RWPE1 (cell line): ENCODE measurements at places on chromosomes 13 and 19.
A peak's percentile ranks its signal among the peaks of the same experiment; 100 is the strongest.

DNA sequence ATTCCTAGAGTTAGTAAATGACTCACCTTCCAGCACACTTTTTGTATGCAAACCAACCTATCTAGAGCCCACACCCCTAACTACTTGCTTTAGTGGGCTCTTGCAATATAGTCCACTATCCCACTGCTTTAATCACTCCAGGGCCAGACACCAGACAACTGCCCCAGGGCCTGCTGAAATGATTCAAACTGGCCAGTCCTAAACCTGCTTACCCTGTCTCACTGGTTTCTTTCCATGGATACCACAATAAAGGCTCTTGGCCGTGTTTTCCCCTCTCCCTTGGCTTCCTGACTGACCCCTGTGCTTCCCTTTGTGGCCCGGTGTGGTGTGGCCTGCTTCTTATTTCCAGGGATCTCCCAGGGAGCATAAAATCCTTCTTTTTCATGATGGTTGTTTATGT lies 14.6 kb downstream of the HS6ST3 start:
- no peak for DNase-seq

GRCh38 chr13:48291730-48292129 lies 11.8 kb upstream of the RB1 start:
- DNase-seq: no peak

- peak; percentile 33 for DNase-seq
These were observed 851 bp downstream of the ZNF320 start for GRCh38 chr19:52896431-52897137.

DNA sequence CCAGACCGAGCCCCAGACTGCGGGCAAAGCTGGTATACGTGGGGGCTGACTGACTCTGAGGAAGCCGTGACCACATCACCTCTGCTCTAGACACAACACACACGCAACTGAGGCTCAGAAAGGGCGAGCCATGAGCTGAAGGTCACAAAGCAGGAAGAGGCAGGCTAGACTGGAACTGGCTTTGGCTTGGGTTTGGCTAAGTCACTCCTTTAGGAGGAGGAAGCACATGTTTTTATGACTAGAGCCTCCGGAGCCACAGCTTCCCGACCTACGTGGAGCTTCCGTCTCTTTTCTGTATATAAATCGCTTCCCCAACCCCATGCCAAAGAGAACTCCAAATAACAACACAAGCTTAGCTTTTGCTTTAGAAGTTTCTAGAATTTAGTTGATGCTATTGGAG lies 48.0 kb downstream of the RFX2 start:
- DNase-seq: no peak

DNA sequence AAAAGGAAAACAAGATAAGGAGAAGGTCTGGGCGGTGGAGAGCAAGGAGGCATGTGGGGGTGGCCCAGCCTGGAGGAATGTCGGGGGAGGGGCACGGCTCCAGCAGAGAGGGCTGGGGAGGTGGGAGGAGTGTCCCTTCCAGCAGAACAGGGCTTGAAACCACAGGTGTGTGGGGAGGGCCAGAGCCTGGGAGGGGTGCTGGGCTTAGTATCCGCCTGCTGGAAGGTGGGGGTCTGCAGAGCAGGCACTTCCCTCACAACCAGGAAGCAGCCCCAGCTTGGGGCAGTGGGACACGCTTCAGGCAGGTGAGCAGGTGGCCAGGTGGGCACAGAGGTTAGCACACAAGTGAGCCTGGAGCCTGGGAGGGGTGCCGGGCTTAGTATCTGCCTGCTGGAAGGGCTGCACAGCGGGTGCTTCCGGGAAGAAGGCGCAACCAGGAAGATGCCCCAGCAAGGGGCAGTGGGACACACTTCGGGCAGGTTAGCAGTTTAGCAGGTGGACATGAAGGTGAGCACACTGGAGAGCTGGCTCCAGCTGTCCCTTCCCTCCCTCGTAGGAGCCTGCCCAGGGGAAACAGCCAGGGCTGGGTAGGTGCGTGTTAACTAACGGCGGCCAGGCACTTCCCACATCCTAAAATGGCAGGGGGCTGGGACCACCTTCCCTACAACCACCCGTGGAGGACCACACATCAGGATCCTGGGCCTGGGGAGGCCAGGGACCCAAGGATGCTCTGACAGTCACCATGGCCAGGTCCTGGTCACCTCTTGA lies 3.0 kb downstream of the GAS6 start:
- no peak for DNase-seq

DNA sequence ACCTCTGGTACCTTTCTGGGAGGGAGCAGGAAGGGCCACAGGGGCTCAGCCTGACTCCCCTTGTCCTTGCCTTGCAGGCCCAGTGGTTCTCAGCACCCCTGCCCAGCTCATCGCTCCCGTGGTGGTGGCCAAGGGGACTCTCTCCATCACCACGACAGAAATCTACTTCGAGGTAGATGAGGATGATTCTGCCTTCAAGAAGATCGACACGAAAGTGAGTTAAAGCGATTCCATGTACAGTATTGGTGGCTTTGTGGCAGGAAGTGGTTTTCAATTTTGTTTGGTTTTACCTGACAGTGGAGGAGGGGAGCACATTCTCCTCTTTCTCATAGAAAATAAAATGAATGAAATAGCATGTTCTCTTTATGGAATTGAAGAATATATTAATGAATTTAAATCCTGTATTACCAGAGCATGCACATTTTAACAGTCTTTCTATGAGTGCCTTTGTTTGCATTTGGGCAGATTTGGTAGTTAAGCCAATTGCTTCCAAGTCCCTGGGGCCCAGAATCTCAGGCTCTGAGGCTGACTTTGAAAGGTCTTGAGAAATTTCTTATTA lies 4.1 kb downstream of the MAB21L1 start:
- no peak for DNase-seq

DNA sequence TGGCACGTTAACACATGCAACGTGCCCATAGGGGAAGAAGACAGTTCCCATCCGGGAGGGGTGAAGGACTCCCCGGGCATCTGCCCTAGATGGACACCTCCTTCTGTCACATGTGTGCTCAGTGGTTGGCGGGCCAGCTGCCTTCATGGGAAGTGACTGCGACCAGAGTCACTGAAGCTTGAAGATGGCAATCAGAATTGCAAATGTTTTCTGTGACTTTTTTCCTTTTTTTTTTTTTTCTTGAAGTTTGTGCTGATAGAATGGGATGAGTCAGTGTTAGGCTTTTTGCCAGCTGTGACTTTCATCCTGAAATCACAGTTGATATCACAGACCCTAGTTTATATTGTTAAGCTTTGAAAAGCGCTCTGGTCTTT lies 109.2 kb upstream of the MCF2L start:
- peak; percentile 7 for DNase-seq

DNA sequence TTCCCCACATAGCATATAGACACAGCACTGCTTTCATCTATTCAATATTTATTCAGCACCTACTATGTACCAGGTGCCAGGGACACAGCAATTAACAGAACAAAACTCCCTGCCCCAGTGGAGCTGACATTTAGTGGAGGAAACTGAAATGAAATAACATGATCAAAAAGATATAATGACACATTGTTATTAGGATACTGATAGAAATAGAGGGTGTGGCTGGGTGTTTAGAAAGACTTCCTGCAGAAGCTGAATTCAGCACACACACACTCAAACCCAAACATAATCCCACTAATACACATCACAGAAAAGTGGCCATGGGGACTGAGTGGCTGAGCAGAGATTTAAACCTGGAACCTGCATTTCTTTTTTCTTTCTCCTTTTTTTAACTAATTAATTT lies 3.8 kb upstream of the CDC37 start:
- no peak for DNase-seq

- peak; percentile 45 for DNase-seq
These were observed 14.5 kb upstream of the ICAM3 start for GRCh38 chr19:10353793-10354391.

GRCh38 chr19:18203408-18203862 lies 407 bp downstream of the RAB3A start:
- DNase-seq: peak; percentile 28

DNA sequence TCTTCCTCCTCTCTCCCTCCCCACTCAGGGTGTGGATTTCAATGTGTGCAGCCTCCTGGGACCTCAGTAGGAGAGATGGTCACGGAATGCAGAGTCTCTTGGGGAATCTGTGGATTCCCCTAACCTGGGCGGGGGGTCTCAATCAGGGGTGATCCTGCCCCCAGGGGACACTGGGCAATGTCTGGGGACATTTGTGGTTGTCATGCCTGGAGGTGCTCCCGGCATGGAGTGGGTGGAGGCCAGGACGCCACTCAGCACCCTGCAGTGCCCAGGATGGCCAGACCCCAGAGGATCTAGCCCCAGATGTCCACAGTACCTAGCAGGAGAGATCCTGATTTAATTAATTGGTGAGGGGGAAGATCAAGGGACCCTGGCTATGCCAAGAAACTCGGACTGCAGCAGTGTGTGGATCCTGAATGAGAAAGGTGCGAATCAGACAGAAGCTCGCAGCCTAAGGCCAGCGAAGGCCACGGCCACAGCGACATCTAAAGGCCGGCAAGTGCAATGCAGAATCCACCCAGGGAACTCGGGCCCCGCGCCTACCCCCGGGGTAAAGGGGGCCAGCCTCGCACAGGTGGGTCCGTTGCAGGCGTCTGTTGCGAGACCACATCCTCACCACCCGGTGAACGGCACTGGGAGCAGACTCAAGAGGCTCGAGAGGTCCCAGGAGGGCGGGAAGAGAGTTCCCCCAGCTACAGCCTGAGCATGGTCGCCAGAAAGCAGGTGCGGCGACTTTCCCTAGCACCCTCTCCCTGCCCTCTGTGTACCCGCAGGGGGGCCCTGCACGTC lies 88.8 kb downstream of the GNG7 start:
- DNase-seq: no peak

DNA sequence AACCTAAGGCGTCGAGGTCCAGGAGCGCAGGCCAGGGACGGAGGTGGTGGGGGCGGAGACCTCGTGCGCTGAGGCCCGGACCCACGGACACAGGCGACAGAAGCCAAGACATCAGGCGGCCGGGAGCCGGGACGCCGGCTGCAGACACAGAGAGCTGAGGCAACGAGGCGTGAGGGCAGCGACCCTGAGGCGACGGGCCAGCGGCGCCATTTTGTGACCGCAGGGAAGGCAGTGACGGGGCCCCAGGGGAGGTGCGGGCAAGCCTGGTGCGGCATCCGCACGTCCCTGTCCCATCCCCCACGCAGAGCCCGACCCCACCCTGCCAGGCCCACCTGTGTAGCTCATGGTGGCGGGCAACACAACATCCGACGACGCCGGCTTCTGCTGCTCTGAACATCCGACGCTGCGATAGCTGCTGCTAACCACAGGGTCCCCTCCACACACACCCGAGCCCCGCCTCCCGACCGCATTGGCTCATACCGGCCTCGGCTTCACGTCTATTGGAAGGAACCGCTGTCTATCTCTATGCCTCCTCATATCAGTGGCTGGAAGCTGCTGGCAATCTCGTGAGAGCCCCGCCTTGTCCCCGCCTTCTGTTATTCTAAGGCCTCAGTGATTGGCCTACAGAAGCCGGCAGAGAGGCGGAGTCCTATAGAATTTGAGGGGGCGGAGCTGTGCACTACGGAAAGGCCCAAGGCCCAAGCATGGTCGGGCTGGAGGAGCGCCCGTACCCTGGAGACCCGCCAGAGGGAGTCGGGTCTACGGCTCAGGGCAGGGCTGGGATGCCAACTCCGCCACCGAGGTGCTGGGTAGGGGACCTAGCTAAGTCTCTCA lies at the start of gene AKAP8L:
AKAP8L (minus strand) TSS at position 410 of the 834 bp plus-strand sequence; CDS start at position 345, 65 bp downstream.
- peak; percentile 100 for DNase-seq

- DNase-seq: peak; percentile 30
These were observed 113.7 kb downstream of the RFC3 start for GRCh38 chr13:33931397-33932311.

DNA sequence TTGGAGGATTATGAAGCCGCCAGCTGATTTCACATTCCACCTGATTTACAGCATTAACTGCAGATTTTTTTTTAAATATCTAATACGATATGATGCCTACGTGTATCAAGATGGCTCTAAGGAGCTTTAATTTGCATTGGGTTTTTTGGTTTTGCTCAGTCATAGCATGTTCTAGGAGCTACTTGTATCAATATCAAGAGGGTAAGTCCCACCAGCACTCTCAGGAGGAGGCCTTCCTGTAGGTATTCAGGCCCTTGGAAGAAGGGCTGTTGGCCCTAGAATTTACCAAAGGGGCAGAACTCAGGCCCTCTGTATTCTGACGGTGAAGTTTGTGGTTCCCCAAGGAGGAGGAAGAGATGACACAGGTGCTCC lies 97.2 kb upstream of the IPO5 start:
- DNase-seq: no peak

DNA sequence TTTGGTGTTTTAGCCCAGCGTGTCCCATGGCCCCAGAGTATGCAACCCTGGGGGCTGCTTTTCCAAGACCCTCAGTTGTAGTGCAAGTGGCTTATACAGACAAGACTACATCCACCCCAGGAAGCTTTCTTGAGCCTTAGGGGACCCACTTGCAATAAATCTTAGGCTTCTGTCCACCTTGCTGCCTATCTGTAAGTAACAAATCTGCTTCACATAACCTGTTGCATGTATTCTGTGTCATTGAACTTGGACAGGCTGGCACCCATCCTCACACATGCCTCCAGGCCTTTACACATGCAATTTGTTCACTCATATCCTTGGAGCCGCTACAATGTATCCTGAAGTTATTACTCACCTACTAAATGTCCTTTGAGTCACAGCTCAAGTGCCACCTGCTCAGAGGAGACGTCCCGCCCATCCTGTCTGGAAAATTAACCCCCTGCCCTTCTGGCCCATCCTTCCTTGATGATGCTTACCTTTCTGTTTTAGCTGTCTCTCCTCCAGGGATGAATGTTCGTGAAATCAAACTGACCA lies 101.2 kb downstream of the ZNF536 start:
- DNase-seq: no peak

GRCh38 chr13:70644052-70644451 lies 535.8 kb upstream of the KLHL1 start:
- DNase-seq: no peak

GRCh38 chr19:35673121-35673804 lies 6.9 kb downstream of the UPK1A start:
- peak; percentile 26 for DNase-seq

- DNase-seq: peak; percentile 21
These were observed 595 bp upstream of the GPR183 start for GRCh38 chr13:99307648-99308339.

DNA sequence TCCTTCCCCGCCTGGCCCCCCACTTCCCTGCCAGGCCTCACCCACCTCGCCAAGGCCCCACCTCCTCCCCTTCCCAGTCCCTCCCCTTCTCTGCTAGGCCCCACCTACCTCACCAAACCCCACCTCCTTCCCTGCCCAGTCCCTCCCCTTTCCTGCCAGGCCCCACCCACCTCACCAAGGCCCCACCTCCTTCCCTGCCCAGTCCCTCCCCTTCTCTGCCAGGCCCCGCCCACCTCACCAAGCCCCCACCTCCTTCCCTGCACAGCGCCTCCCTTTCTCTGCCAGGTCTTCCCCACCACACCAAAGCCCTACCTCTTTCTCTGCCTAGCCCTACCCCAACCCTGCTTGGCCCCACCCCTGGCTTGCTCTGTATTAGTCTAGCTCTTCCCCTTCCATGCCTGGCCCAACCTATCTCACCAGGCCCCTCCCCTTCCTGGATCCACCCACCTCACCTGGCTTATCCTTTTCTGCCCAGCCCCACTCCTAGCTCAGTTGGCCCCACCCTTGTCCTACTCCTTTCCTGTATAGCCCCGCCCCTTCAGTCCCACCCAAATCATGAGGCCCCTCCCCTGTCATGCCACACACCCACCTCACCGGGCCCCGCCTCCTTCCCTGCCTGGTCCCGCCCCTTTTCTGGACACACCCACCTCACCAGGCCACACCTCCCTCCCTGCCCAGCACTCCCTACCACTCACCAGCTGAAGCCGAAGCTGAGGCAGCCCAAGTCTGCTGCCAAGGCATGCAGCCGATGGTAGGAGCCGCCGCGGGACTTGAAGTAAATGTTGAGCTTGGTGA lies 16.2 kb downstream of the CERS1 start:
- peak; percentile 59 for DNase-seq

GRCh38 chr13:93309886-93310523 lies 83.4 kb downstream of the GPC6 start:
- DNase-seq: no peak
